Activated CD4-positive, alpha-beta memory T cell treated with anti-CD3 and anti-CD28 coated beads for 36 hours (primary cell): ENCODE measurements at places on chromosomes 4 and X. TPM values are rescaled to one million over a fixed set of nuclear protein-coding genes. Genes with fewer than 3 reads are reported as not detected.

GRCh38 chr4:119835613-119835910, 207.0 kb upstream of the PDE5A start:
- no peaks in the 10 kb centered on the region for H3K27me3 ChIP-seq
- no peaks in the 10 kb centered on the region for H3K4me1 ChIP-seq
- H3K36me3 ChIP-seq: no peaks in the 10 kb centered on the region

DNA sequence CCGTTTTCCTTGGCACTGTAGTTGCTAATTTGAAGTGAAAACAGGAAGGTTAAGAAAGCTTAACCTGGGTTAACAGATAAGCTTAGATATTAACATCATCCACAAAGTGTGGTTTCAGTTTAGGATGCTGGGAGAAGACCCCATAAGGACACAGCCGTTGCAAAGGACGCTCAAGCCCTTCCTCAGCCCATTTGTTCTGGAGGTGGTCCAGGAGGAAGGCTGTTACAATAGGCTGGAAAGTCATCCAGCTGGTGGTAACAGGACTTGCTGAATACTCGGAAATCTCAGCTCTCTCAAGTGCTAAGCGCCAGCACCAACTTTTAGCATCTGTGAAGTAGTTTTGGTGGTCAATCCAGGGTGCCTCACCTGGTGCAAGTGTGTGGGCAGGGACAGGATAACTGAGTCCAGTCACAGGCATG, 14.2 kb downstream of the CHST7 start:
- H3K27me3 ChIP-seq: no peaks in the 10 kb centered on the region
- peak overlapping the region; percentile 65 for H3K4me3 ChIP-seq
- H3K27ac ChIP-seq: peak overlapping the region; percentile 88
- DNase-seq: no peak
- H3K36me3 ChIP-seq: no peaks in the 10 kb centered on the region

GRCh38 chr4:147958489-147959065, 226.7 kb downstream of the ARHGAP10 start:
- H3K4me1 ChIP-seq: no peaks in the 10 kb centered on the region
- no peak overlapping the region for H3K4me3 ChIP-seq
- no peak overlapping the region for H3K27ac ChIP-seq
- no peaks in the 10 kb centered on the region for H3K27me3 ChIP-seq
- no peak for DNase-seq

DNA sequence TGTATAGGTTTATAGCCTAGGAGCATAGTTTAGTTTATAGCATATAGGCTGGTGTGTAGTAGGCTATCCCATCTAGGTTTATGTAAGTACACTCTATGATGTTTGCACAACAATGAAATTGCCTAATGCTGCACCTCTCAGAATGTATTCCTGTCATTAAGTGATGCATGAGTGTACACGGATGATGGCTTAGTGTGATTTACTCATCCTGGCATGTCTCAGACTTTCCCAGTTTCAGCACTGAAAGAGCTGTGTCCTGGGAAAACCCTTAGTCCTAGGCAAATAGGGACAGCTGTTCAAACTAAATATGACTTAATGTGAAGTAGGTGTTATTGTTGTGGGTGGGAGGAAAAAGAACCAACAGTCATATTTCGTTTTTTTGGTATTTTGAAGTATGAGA, 264.9 kb upstream of the MAGEB18 start:
- H3K4me3 ChIP-seq: no peak overlapping the region
- no peak for DNase-seq
- no peaks in the 10 kb centered on the region for H3K4me1 ChIP-seq
- no peaks in the 10 kb centered on the region for H3K36me3 ChIP-seq

GRCh38 chrX:138925330-138925729, 213.8 kb upstream of the FGF13 start:
- no peak overlapping the region for H3K4me3 ChIP-seq
- H3K4me1 ChIP-seq: no peaks in the 10 kb centered on the region
- no peak for DNase-seq

- no peaks in the 10 kb centered on the region for H3K27me3 ChIP-seq
- peak overlapping the region; percentile 35 for H3K27ac ChIP-seq
- no peaks in the 10 kb centered on the region for H3K36me3 ChIP-seq
- H3K4me3 ChIP-seq: no peak overlapping the region
- peaks cover 12% of the 10 kb centered on the region for H3K4me1 ChIP-seq
These were observed 20.5 kb upstream of the OPN1LW start for GRCh38 chrX:154123241-154124219.

- no peaks in the 10 kb centered on the region for H3K36me3 ChIP-seq
- no peak overlapping the region for H3K27ac ChIP-seq
- H3K4me3 ChIP-seq: no peak overlapping the region
- H3K4me1 ChIP-seq: no peaks in the 10 kb centered on the region
These were observed 67.2 kb downstream of the NAA11 start for GRCh38 chr4:79258614-79259176.

DNA sequence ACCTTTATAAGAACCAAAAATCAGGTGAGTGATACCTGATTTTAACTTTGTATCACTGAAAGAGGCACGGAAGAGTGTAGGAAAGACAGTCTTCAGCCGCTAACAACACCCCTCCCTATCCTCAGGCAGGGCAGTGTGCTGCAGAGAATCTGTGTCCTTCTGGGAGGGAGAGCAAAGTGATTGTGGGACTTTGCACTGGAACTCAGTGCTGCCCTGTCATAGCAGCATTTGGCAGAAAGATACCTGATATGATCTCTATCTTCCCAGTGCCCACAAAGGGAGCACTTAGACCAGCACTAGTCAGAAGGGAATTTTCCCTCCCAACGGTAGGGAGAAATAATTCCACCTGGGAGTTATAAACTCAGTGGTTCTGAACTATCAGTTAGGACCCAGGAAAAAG, 139.0 kb downstream of the FMR1NB start:
- H3K27ac ChIP-seq: no peak overlapping the region
- no peak overlapping the region for H3K4me3 ChIP-seq
- H3K4me1 ChIP-seq: no peaks in the 10 kb centered on the region

GRCh38 chrX:44189116-44189515, 154.4 kb downstream of the EFHC2 start:
- H3K4me3 ChIP-seq: no peak overlapping the region
- H3K27me3 ChIP-seq: no peaks in the 10 kb centered on the region
- H3K4me1 ChIP-seq: no peaks in the 10 kb centered on the region
- no peak for DNase-seq
- H3K36me3 ChIP-seq: no peaks in the 10 kb centered on the region
- H3K27ac ChIP-seq: no peak overlapping the region

- no peak for DNase-seq
- no peak overlapping the region for H3K4me3 ChIP-seq
- peaks cover 3% of the 10 kb centered on the region for H3K36me3 ChIP-seq
- peaks cover 2% of the 10 kb centered on the region for H3K27me3 ChIP-seq
- H3K4me1 ChIP-seq: peaks cover 33% of the 10 kb centered on the region
These were observed 2.8 kb upstream of the SAP30 start for GRCh38 chr4:173367946-173368345.

- no peak overlapping the region for H3K27ac ChIP-seq
- peaks cover 27% of the 10 kb centered on the region for H3K4me1 ChIP-seq
- no peaks in the 10 kb centered on the region for H3K27me3 ChIP-seq
- no peaks in the 10 kb centered on the region for H3K36me3 ChIP-seq
These were observed 8.7 kb downstream of the ATP11C start for GRCh38 chrX:139924069-139924695.

DNA sequence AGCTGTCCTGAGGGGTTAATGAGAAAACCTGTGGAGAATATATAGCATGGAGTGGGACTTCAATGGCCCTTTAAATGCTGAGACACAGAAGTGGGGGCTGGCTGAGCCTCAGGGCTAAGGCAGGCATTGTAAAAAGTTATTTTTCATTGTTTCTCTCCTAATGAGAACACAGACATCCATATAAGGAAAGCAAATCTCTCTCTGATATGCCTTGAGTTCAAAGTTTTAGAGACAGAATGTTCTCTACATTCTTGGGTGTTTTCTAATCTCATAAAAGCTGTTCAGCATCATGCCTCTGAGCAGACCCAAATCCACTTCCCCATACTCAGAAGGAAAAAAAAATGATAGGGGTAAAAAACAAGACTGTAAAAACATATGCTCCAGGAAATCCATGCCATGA, 16.8 kb upstream of the RAB40A start:
- no peak overlapping the region for H3K27ac ChIP-seq
- no peaks in the 10 kb centered on the region for H3K36me3 ChIP-seq
- no peaks in the 10 kb centered on the region for H3K27me3 ChIP-seq
- no peak overlapping the region for H3K4me3 ChIP-seq
- H3K4me1 ChIP-seq: peaks cover 3% of the 10 kb centered on the region

DNA sequence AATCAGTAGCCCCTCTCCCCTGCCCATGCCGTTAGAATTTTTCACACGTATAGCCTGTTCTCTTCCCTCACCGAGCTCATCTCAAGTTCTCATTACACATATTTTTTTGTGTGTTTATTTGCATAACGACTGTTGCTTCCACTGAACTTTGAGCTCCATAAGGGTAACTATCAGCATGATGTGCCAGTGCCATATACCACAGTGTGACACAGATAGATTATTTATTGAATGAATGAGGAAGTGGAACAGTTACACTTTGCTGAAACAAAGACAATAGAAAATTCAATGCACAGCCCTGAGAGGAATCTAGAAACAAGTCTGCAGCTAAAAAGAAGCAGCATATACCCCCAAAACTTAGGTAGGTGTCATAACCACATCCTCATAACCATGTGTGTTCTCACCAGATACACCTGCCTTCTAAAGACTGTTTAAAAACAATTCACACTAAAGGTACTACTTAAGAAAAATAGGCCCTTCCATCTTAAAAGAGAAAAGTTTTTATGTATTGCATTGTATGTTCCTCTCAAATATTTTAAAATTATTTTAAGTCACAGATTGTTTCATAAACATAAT, 389.9 kb downstream of the PACRGL start:
- H3K27me3 ChIP-seq: no peaks in the 10 kb centered on the region
- no peak overlapping the region for H3K27ac ChIP-seq
- DNase-seq: no peak

DNA sequence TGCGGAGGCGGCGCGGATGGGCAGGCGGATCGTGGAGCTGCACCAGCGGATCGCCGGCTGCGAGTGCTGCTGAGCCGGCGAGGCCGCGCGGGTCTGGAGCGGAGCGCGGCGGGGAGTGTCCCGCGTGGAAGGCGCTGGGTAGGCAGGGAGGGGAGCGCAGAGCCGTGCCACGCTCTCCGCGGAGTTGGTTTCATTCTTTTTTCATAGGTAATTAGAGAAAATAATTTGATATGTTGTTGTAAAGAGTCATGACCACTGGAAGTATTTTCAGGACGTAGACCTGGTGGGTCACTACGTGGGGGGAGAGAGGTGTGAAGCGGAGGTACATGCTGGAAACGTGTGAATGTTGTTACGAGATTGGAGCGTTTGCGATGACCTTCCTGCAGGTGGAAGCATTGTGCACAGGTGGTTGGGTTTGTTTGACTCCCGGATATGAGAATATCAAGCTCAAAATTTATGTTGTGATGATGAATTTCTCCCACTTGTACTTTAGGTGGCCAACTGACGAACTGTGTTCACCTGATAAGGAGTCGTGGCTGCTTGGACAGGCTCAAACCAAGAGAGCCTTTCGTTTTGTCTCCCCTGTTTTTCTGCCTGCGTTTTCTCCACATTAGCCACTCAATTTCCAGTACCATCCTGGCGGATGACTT, 19.1 kb upstream of the S100P start:
- H3K36me3 ChIP-seq: peaks cover 51% of the 10 kb centered on the region
- peak overlapping the region; percentile 93 for H3K27ac ChIP-seq
- peak overlapping the region; percentile 95 for H3K4me3 ChIP-seq
- H3K27me3 ChIP-seq: peaks cover 2% of the 10 kb centered on the region
- peak; percentile 82 for DNase-seq

GRCh38 chrX:152428120-152428519, 23.0 kb downstream of the GABRA3 start:
- no peak for DNase-seq
- H3K36me3 ChIP-seq: no peaks in the 10 kb centered on the region
- no peak overlapping the region for H3K27ac ChIP-seq
- H3K4me1 ChIP-seq: no peaks in the 10 kb centered on the region

DNA sequence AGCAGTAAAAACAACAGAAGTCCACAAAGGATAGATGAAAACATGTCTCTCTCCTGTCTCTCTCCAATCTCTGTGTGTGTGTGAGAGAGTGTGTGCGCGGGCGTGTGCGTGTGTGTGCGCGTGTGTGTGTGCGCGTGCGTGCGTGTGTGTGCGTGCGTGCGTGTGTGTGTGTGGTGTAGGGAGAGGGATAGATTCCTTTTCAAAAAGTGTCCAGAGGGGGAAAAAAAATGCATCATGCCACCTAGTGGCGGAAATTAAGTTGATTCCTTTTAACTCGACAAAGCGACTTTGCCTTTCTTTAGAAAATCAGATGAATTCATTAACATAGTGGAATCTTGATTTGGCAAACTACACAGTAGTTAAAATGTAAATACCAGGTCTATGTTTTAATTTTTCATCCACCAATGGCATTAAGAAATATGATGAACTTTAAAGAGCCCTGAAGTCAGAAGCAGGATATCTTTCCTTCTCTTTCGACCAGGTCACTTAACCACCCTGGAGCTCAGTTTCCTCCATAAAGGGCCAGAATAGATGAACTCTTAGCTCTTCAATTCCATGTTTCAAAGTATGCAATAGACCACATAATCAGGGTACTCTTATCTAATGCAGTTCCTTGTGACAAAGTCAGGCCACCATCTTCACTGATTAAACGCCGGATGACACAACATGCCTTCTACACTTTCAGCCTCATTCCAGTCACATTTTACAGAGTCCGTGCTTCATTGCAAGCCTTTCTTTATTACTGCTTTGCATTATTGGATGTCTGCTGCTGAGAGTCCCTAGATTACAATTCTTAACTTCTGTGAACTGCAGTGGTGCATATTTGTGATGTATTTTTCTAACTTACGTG, 162.8 kb downstream of the FBXO8 start:
- peaks cover 17% of the 10 kb centered on the region for H3K27me3 ChIP-seq
- no peak overlapping the region for H3K4me3 ChIP-seq
- DNase-seq: peak; percentile 16
- no peaks in the 10 kb centered on the region for H3K36me3 ChIP-seq
- no peaks in the 10 kb centered on the region for H3K4me1 ChIP-seq

DNA sequence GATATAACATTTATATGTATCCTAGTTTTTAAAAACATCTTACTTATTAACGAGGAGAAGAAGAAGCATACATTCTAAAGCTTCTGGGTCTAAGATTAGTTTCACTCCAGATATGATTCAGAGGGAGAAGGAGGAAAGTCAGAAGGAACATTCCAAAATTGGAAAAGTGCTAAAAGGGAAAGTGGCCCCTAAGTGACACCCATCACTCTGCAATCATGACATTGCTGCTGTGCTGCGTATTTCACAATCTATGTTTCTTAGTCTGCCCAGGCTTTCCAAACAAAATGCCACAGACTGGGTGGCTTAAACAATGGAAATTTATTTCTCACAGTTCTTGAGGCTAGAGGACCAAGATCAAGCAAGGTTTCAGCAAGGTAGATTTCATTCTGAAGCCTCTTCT, 72.5 kb upstream of the ATOH1 start:
- no peaks in the 10 kb centered on the region for H3K36me3 ChIP-seq
- no peak overlapping the region for H3K4me3 ChIP-seq
- DNase-seq: no peak
- H3K27me3 ChIP-seq: peaks cover 5% of the 10 kb centered on the region
- H3K27ac ChIP-seq: no peak overlapping the region

HOPX gene
- total RNA-seq: 126 TPM

MAGEA11 gene
- not detected for total RNA-seq

PWWP3B gene
- total RNA-seq: not detected

ADAM29 gene
- total RNA-seq: not detected

CXXC4 gene
- total RNA-seq: not detected

MXD4 gene
- 4.9 TPM for total RNA-seq

TSPAN7 gene
- 0.73 TPM for total RNA-seq

TMEM154 gene
- total RNA-seq: 20.8 TPM

ITGB1BP2 gene
- 5.6 TPM for total RNA-seq

TIMP1 gene
- 92.8 TPM for total RNA-seq

SPANXN3 gene
- not detected for total RNA-seq

RAB39B gene
- 13.6 TPM for total RNA-seq
